ENCODE measurements at places on chromosomes 6 and 20.

DNA sequence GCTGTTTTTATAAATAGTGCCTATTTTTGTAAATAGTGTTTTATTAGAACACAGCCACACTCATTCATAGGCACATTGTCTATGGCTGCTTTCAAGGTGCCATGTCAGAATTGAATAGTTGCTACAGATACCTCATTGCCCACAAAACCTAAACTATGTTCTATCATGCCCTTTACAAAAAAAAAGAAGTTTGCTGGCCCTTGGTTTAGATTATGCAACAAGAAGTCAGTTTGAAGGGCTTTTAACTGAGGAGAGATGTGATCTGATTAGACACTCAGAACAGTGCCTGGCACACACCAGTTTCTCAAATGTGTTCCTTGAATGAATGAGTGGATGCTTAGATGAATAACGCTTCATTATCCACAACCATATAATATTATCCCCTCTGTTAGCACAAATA, 366.1 kb downstream of the MAFB start:
- DNase-seq: no peak

GRCh38 chr6:146850238-146850896, 251.6 kb downstream of the ADGB start:
- peak; percentile 45 for DNase-seq

- no peak for DNase-seq
Measured at GRCh38 chr6:44539701-44540355, 152.3 kb downstream of the CDC5L start.

DNA sequence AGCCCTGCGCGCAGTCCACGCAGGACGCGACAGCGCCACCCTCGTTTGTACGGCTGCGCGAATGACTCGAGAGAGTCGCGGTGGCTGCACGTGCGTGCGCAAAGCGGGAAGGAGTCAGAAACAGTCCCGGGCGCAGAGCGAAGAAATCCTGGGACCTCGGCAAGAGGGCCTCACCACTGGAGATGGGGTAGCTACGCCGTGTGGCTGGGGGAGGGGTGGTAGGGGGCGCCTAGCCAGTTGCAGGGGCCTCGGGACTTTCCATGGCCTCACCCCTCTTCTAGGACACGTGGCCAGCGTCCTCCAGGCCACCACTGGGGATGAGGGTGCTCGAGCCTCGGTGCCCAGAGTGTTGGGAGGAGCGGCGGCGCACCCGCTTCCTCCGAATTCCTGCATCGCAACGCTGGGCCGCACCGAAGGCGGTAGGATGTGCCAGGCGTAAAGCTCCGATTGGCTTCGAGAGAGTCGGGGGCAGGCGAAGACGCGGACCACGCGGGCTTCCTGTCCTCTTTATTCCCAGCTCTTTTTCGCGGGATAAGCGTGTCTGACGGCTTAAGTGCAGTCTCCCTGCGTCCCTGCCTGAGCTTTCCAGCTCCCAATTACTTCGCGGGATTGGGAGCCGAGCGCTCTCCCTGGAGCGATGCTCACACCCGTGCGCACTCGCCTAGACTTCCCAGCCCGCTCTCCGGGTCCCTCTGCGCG, 38.7 kb downstream of the NCR2 start:
- peak; percentile 24 for DNase-seq

DNA sequence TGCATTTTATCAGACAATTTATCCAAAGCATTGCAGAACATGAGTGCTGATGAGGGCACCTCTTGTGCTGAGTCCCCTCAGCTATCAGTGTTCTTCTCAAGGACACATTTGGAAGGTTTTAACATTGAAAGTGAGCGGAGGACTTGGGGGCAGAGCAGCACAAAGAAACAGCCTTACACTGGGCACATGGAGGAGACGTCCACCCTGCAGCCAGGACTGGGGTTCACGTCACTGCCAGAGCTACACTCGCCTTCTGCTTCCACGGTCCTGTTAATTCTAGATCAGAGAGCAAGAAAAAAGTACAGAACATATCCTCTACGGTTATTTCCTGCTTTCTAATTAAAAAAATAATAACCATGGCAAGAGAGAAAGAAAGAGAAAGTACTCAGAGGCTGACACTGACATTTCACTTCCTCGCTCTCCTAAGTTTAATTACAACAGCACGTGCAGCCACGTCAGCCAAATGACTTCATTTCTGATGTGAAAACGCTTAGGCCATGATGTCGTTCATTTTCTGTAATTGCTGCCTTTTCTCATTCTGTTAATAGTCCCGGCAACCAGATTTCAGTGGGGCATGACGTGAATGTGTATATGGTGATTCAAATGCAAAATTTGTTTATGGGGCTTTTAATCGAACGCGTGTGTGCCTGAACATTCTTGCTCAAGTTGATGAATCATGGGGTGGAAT, 5.1 kb downstream of the PRND start:
- DNase-seq: peak; percentile 46

DNA sequence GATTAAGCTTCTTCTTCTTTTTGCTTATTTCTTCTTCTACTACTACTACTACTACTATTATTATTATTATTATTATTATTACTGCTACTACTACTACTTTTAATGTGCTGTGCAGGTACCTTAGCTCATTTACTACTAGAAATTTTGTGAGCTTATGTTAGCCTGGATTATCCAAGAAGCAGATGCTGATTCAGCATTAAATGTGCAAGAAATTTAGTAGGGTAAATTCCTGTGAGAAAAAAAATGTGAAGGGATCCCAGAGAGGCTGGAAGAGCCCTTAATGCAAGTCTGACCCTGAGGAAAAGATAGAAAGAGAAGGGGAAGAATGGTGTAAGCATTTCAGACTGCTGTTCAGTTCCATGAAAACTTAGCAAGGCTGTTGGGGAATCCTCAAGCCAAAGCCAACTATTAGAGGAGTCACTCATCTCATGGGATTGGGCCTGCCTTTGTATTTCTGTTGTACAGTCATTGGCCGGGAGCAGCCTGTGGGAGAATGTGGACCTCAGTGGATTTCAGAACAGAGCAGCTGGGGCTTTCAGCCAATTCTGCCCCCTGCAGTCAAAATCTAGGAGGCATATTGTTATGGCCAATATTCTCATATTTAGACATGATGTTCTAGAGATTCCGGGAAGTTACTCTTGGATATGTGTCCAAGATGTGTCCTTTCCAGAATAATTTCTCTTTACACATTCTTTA, 37.2 kb upstream of the TSPYL1 start:
- DNase-seq: no peak

DNA sequence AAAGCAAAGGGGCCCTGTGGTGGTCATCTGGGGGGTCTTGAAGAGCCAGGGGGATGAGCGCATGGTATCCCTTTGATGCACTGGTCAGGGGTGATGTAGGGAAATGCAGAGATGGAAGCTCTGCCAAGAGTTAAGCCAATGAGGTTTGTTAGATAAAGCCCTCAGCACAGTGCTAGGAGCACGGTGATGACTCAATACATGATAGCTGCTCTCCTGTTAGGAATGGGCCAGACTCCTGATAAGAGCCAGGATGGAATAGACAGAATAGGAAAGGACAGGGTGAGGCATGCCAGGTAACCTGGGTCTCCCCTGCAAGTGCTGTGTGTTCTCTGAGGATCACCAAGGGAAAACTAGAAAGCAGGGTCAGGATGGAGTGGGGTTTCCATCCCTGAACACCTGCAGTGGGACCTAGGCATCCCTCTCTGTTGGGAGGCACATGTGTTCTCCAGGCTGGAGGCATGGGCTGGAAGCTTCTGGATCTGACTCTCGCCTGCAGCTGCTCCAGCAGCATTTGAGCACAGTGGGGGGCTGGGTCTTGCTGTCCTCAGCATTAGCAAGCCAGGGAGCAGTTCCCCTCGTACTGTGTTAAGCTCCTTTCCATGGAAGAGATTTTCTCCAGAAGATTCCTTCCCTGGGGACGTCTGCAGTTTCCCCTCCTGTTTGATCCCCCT, 71.8 kb upstream of the TIAM2 start:
- no peak for DNase-seq
